ENCODE measurements at places on chromosomes 16 and 17.

DNA sequence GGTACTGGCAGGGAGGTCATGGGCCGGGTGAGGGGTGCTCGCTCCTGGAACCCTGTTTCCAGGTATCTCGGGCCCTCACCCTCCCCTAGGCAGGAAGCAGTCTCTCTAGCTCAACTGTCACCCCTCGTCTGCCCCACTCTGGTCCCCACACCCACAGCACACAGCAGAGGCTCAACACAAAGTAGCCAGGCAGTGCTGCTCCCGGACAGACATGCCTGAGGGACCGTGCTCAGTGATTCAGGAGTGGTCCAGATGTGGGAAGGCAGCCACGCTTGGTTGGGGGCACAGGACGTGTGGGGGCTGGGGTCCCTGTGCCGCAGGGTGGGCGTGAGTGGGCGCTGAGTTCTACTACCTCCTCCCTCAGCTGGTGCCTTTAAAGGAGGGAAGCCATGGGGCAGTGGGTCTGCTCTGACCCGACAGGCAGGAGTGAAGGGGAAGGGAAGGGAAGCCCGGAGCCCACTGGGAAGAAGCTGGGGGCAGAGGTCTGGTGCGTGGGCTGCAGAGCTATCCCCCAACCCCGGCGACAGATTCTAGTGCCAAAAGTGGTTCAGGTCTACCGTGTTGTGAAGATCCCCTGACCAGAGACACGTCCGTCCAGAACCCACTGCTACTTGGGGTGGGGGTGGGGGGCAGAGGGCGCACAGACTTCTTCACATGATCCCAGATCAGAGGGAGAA, 11.8 kb downstream of the SLC16A3 start:
- no peak for DNase-seq

- no peak for DNase-seq
Measured at GRCh38 chr17:72182371-72182873, 61.6 kb downstream of the SOX9 start.

GRCh38 chr17:7887482-7888183, 956 bp upstream of the CHD3 start:
- DNase-seq: peak; percentile 81

DNA sequence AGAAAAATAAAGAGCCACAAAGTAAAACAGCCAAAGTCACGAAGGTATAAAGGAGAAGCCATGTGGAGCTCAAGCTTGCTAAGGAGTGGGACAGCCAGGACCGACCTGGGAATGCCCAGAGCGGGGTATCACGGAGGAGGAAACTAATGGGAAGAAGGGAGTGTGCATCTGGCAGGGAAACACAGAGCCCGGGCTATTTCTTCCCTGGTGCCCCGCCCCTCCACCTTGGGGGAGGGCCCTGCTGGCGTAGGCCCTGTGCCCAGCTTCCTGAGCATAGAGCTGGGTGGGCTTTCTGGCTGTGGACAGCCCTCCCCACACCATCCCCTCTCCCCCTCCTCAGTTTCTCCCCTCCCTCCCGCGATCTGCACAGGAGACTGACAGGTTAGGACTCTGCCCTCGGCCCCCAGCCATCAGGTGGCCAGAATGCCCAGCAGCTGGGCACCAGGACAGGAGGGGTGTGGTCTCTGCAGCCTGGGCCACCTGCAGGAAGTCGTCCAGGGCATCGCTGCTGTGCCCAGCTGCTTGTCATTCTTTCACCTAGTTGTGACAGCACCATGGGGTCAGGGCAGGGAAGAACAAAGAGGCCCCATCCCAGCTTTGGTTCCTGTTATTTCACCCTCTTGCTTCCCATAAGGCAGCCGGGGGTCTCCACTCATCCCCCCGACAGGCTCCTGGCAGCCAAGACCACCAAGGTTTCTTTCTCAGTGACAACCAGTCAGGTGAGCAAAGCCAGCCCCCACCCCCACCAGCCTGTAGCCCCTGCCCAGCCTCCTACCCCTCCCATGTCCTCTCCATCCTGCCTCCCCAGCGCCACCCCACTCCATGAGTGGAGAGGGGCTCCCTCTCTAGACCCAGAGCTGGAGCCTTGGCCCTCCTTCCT, 7.1 kb upstream of the DCAF7 start:
- DNase-seq: no peak

DNA sequence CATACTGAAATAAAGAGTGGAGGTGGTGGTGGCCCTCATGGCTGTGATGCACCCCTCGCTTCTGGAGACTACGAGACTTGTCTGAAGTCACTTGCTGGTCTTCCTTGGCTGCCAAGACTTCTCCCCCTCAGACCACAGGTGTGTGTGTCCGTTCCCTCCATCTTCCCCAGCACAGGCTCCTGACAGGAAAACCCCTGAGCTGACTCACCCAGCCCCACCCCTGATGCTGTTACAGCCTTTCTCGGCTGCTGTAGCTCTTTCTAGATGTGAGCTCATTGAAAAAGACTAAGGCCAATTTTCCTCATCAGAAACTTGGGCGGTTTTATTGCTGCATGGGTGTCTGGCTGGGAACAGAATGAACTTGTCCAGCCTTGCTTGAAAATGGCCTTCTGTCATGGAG, 296.9 kb downstream of the TMEM114 start:
- DNase-seq: no peak

GRCh38 chr16:24850289-24850938, 4.7 kb downstream of the SLC5A11 start:
- no peak for DNase-seq

GRCh38 chr17:35752945-35753764, at the start of gene GAS2L2:
Gene GAS2L2, minus strand, starts transcription at chr17:35753239. Its CDS starts 389 bp downstream, at chr17:35752850.
- no peak for DNase-seq

DNA sequence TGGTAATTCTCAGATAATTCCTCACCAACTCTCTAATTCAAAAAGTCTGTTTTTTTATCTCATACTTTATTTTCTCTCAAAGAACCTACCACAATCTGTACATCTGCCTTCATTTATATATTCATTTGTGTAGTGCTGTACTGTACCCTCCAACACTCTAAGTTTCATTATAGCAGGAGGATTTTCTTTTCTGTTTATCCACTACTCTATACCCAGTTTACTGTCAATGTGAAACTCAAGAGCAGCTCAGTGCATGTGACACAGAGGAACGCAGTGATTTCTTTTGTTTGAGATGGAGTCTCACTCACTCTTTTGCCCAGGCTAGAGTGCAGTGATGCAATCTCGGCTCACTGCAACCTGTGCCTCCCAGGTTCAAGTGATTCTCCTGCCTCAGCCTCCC, 117.8 kb downstream of the ADAMTS18 start:
- DNase-seq: no peak

DNA sequence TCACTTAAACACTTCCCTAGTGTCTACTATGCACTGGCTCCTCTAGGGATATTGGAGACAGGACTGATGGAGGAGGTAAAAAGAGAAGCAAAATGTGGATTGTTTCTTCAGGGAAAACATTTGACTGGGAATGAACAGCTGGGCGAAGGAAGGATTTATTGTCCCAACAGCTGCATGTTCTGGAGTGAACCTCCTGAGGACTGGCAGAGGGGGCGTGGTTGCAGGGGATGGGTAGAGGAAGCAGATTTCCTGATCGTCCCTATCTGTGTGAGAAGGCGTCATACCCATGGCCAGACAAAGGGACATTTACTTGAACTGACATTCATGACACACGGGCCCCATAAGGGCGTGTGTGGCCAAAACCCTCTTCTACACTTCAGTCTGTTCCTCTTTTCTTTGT, 321.5 kb downstream of the MAP2K4 start:
- DNase-seq: no peak

- DNase-seq: no peak
Measured at GRCh38 chr17:6506679-6507231, 49.6 kb downstream of the PITPNM3 start.

GRCh38 chr16:27111486-27111885, 44.8 kb downstream of the C16orf82 start:
- DNase-seq: no peak
